Activated T-helper 1 cell treated with anti-CD3 and anti-CD28 coated beads, Interleukin-12 subunit alpha, Interleukin-12 subunit beta, Interleukin-2, Interleukin-4 antibody, amounts not matched to agents 30 ng/mL and 10 ng/mL and 1 ng/mL, durations not matched to agents 14 hours and 24 hours and 36 hours (primary cell): ENCODE measurements at places on chromosomes 12 and 14. TPM values are rescaled to one million over a fixed set of nuclear protein-coding genes. Genes with fewer than 3 reads are reported as not detected.
A peak's percentile ranks its signal among the peaks of the same experiment; 100 is the strongest.

TRAFD1 gene
- total RNA-seq: 46.5 and 46.7 TPM in 2 replicates

TMEM30B gene
- 0.26 and 0.56 TPM in 2 replicates for total RNA-seq

DNA sequence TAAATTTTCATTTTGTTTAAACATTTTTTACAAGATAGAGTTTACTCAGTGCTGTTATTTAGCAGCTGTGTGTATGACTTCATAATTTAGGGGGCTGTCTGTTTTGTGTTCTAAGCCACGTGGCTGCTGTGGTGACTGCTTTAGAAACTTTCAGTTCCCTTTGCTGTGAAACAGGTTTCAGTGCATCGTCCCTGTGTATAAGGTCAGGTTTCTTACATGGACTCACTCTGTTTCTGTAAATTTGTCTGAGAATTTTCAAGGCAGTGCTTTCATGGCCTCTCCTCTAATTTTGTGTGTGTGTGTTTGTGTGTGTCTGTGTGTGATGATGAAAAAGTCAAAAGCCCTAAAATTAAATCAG is 32.4 kb downstream of the BICD1 start:
- peak; percentile 20 for DNase-seq

- DNase-seq: peak; percentile 16
Observed at GRCh38 chr14:69260861-69261564, 1.1 kb downstream of the GALNT16 start.

DNA sequence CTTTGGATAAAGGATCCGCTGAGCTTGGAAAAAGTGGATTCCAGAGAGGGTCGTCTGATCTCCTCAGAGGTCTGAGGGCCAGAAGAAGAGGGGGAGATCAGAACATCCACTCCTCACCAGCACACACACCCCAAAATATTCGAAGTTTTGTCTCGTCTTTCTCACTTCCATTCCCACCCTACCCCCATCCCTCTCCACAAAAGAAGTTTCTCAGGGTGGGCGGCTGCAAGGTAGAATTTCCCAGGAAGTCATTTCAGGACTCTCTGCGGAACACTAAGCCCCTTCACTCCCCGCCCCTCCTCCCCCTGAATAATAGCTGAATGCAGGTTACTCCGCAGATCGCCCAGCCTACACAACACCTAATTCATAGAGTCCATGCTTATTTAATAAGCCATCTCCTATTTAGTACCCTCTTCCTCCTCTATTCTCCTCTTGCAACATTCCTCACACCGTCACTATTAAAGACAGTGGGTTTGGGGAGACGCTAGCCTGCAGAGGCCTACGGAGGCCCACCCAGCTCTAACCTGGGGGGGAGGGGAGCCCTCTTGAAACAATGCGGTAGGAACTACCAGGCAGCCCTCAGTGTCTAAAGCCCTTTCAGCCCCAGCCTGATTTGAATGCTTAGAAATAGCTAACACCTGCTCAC is 649 bp upstream of the SALL2 start:
- DNase-seq: no peak

DIO2 gene
- total RNA-seq: not detected in 2 replicates

CLEC7A gene
- 0.17 TPM in 1 of 2 replicates, not detected in the other for total RNA-seq

ACSM4 gene
- not detected in 2 replicates for total RNA-seq

PA2G4 gene
- 404 and 419 TPM in 2 replicates for total RNA-seq

- DNase-seq: no peak
Observed at GRCh38 chr12:133202493-133203343, 21.4 kb downstream of the ZNF268 start.

GRCh38 chr12:13275241-13276085 is 78.9 kb downstream of the EMP1 start:
- DNase-seq: no peak

- DNase-seq: no peak
Observed at GRCh38 chr12:59158066-59158465, 237.8 kb upstream of the LRIG3 start.

DNA sequence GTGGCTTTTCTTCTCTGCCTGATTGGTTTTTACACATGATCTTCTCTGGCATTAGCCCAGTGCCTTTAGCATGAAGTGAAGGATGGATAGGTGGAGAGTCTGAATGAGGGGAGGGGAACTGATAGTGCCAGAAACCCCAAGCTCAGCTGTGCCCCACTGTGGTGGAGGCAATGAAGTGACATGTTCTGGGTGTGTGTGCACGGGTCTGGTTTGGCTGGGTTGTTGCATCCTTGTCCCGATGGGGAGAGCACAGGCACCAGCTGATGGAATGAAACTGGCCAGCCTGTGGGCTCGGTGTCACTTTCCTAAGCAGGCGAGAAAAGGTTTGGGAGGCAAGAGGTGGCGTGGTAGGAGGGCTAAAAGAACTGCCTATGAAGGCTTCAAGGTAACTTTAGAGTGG is 65.3 kb downstream of the CACNA1C start:
- DNase-seq: no peak

- DNase-seq: no peak
Observed at GRCh38 chr12:65642061-65642661, 182.1 kb upstream of the HMGA2 start.

GRCh38 chr14:38089123-38089522 is 118.6 kb upstream of the SSTR1 start:
- no peak for DNase-seq

DNA sequence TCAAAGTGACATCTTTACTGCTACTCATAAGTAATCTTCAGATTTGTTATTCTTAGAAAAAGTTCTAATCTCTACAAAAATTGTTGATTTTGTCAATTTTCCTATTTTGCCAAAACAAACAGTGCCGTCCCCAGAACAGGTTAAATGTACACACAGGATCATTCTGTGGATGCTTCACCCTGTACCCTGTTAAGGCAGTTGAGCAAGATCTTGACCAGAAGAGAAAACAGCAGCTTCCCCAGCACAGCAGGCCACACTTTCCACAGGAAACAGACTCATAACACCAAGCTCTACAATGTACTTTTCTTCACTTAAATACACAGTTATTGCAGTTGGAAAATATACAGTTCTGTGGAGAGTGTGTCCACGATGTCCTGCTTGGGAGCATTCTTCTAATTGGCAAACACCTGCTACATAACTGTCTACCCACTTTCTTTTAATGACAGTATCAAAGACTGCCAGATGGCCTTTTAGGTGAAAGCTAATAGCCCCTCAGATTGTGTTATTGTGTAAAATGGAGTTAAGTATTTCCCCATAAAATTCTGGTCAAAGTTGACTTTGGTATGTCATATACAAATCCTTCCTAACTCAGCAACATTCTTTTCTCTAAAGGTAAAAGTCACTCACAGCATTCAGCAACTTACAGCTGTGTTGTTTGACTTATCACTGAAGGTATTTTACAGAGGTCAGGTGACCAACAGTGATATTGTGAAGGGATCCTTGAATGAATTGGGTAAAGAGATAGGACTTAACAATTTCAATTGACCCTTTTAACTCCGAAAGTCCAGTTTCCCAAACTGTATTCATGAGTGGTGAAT is 77.0 kb downstream of the SEC23A start:
- no peak for DNase-seq

ASIC1 gene
- 10.2 and 11.2 TPM in 2 replicates for total RNA-seq

TAS2R20 gene
- 2.1 TPM in 2 replicates for total RNA-seq

- no peak for DNase-seq
Observed at GRCh38 chr14:74834692-74835392, 41.1 kb downstream of the PROX2 start.

RPAP3 gene
- total RNA-seq: 61.2 and 64.9 TPM in 2 replicates

DNA sequence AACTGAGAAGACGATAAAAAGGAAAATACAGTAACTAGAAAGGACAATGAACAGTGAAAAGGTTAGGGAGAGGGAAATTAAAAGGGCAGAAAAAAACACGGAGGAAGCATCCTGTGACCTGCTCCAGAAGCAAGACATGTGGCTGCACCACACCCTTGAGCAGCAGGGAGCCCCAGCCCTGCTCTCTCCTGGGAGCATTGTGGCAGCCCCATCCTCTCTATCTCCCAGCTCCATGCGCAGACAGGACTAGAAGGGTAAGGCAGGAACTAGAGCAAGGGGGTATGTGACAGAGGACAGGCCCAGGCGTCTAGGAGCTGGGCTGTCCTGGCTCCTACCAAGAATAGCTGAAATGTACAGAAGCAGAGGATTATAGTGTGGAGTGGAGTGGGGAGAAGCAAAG is 38.6 kb upstream of the SMUG1 start:
- no peak for DNase-seq

CABP1 gene
- not detected in 2 replicates for total RNA-seq

GRCh38 chr12:122102331-122102730 is 23.8 kb downstream of the MLXIP start:
- DNase-seq: no peak

SCARB1 gene
- total RNA-seq: 17.9 and 18.5 TPM in 2 replicates

SMCO3 gene
- total RNA-seq: not detected in 2 replicates

DNA sequence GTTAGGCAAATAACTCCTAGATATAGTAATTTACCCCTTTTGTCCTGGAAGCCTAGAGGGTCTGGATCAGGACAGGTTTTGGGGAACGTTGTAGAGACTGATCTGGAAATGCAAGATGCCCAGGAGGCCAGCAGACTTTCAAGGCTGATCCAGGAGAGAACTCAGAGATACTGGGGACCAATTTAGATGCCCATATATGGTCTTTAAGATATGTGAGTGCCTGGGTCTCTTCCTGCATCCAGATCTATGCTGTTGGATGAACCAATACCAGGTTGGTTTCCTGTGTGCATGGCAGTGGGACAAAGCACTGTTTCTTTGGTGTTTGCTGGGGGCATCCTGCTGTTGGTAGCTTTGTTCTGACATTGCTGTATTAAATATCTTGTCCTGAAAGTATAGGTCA is 5.4 kb downstream of the ERG28 start:
- DNase-seq: no peak

GRCh38 chr12:99035803-99036202 is 390.7 kb downstream of the APAF1 start:
- no peak for DNase-seq

GPR137C gene
- total RNA-seq: 0.10 and 0.34 TPM in 2 replicates

GRCh38 chr14:85222341-85222740 is 307.6 kb upstream of the FLRT2 start:
- no peak for DNase-seq
